ENCODE measurements at places on chromosomes 1 and 21. TPM values are rescaled to one million over a fixed set of nuclear protein-coding genes. Genes with fewer than 3 reads are reported as not detected.

The KRTAP19-1 gene
- not detected for total RNA-seq

The DMBX1 gene
- not detected for total RNA-seq

DNA sequence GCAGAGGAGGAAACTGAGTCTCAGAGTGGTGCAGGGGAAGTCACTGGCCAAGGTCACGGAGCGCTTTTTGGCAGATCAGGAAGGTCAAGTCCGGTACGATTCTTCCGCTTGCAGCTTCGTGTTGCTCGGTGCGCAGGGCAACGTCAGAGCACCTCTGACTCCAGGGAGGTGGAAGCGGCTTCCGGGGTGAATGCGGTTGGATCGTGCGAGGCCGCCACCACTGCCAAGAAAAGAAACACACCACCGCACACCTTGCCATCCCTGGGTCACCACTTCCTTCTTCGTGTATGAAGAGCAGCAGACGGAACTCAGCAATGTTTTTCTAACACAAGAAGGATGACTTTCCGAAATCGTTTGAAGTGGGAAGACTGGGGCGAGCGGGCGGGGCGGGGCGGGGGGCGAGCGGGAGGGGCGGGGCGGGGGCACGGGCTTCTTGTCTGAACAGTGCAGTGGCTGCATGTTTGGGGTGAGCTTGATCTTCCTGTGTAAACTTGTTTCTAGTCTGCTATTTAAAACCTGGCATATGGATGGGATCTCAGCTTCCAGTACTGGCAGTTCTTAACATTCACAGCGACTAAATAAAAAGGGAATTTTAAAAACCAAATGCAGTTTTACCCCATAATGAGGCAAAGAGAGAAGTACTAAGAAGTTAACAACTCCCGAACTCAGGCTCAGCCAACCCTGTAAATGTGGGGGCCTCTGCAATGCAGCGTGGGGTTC, 300.0 kb downstream of the RRAGC start:
- DNase-seq = no peak

- DNase-seq = no peak
These were observed 1047.9 kb upstream of the NCAM2 start for GRCh38 chr21:19950347-19950746.

Data from MCF 10A (cell line).